Hematopoietic multipotent progenitor cell treated with erythropoietin and hydrocortisone succinate and interleukin-3 and kit ligand, for 4 days (in vitro differentiated cells): ENCODE measurements at places on chromosomes 5 and 9.
A peak's percentile ranks its signal among the peaks of the same experiment; 100 is the strongest.

DNA sequence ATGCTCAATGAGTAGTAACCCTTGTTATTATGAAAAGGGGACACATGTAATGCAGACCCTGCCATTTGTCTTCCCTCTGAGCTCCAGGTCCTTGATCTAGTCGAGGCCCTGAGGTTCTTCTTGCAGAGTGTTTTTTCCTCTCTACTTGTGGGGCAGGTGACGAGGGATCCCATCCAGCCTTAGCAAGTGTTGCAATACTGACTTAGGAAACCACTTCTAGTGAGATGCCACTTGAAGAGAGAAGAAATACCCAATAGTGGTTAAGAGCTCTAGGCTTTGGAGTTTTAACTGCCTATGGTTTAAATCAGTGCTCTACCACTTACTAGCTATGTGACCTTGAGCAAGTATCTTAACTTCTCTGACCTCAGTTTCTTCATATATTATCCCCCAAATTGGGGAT lies 10.2 kb downstream of the PPARGC1B start:
- no peak for DNase-seq

DNA sequence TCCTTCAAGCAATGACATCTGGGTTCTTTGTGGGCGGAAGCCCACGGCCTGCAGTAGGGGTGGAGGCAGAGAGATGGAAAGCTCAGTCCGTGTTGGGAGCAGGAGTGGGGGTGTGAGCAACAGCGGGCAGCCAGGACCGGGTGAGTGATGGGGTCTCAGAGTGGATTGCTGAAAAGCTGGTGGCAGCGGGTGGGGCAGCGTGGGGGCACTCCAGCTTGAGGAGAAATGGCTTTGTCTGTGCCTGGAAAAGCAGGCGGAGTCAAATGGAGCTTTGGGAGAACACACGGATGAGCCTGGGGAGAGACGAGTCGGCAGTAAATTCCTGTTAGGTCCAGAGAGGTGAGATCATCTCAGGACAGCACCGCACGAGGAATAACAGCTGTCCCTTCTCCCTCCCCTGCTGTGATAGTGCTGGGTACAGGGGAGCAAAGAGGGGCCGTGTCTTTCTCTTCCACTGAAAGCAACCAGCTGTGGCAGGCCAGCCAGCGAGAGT lies 42.1 kb downstream of the CACNA1B start:
- no peak for DNase-seq

- DNase-seq, result no peak
Observed at GRCh38 chr9:72733895-72734294, 212.5 kb downstream of the TMC1 start.

- no peak for DNase-seq
Observed at GRCh38 chr5:42026446-42026845, 101.4 kb downstream of the FBXO4 start.

GRCh38 chr5:154714266-154714986 lies 40.8 kb upstream of the LARP1 start:
- DNase-seq, result peak; percentile 53

GRCh38 chr9:3361689-3362392 lies 164.0 kb downstream of the RFX3 start:
- DNase-seq, result no peak

GRCh38 chr9:97501177-97501971 lies at the start of gene TMOD1:
Gene TMOD1 (plus strand): TSS chr9:97501666. CDS start chr9:97524189, 22,523 bp downstream.
- peak; percentile 81 for DNase-seq

DNA sequence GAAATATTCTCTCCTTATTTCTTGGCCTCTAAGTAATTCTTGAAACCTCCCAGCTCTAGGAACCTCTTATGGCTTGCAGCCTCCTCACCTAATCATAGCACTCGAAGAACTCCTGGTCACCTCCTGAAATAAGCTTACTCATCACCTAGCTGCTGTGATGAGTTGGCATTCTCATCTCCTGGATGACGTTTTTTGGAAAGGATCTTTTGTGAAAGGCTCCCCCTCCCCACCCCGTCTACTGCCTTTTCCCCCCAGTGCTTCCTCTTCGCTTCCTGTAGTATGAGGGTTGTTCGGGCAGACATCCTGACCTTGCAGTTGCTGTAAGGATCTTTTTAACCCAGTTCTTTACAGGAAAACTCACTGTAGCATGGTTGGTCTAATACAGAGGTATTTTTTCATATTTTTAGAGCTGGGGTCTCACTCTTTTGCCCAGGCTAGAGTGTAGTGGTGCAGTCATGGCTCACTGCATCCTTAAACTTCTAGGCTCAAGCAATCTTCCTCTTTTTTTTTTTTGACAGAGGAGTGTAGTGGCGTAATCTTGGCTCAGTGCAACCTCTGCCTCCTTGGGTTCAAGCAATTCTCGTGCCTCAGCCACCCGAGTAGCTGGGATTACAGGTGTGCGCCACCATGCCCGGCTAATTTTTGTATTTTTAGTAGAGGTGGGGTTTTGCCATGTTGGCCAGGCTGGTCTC lies 41.8 kb downstream of the ARHGAP26 start:
- DNase-seq, result no peak

- DNase-seq, result no peak
Observed at GRCh38 chr5:65185468-65185867, 296.3 kb downstream of the ADAMTS6 start.

DNA sequence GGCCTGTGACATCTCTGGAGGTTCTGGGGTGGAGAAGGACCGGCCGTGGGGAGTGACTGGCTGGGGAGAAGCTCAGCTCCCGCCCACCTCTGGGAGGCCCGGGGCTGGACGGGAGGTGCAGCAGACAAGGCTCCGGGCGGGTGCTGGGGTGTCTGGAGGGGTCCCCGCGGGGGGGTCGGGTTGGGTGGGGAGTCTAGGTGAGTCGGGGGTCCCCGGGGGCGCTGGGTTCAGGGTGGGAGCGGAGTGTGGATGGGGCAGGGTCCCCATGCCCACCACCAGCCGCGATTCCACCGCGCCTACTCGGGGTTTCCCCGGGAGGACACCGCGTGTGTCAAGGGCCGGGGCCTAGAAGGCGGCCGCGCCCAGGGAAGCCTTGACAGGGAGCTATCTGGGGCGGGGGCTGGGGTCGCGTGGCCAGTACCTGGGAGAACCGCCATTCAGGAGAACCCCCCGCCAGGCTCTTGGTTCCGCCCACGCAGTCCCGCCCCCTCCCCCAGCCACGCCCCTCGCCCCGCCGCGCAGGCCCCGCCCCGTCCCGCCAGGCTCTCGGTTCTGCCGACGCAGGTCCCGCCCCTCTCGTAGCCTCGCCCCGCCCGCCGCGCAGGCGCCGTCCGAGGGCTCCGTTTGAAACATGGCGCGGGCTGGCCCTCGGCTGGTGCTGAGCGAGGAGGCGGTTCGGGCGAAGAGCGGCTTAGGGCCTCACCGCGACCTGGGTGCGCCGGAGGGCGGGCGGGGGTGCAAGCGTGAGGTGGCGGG lies at the start of gene CEP72:
CEP72 (plus strand) TSS at position 610 of the 756 bp plus-strand sequence; CDS start at position 632, 22 bp downstream.
- peak; percentile 94 for DNase-seq

- DNase-seq, result no peak
Observed at GRCh38 chr5:125883223-125883622, 540.0 kb upstream of the GRAMD2B start.

DNA sequence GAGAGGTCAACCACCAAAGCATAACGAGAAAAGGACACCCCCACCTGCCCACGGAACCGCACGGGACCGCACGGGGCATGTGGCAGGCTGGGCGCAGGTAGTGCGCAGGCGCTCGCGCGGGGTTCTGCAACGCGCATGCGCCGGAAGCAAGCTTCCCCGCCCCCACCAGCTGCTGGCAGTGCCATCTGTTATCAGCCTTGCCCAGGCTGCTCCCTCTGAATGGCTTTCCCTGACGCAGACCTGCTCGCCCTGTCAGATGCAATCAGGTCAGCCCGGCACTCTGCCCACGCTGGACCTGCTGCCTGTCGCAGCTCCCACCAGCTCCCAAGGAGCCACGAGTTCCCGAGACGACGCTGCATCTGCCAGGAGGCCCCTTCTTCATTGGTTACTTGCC lies 22.8 kb downstream of the PTCH1 start:
- no peak for DNase-seq

DNA sequence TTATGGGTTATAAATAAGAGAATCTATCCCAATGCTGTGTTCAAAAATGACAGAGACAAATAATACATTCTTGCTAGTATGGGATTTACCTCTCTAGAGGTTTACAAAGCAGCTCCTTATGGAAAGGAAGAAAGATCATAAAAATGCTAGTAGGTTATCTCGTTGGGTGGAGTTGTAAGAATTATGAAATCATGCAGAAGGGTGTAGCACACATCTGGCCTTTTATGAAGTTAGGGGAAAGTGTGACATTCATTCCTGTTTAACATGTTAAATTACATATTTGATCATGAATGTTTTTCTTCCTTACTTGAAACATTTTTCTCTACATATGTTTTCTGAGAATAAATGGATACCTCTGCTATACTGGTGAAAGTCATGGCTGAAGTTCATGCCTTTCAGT lies 414.2 kb downstream of the SH3GL2 start:
- DNase-seq, result no peak

DNA sequence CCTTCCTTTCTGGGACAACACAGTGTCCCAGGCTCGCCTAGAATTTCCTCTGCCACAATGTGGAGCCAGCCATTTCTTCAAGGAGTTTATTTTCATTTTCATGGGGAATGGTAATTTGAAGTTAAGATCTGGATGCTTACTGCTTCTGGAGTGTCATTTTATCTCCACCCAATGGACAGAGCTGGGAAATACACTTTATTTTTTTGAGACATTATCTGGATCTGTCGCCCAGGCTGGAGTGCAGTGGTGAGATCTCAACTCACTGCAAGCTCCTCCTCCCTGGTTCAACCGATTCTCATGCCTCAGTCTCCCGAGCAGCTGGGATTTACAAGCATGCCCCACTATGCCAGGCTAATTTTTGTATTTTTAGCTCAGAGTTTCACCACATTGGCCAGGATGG lies 12.7 kb upstream of the THG1L start:
- DNase-seq, result peak; percentile 78

GRCh38 chr9:130998597-130999244 lies 10.3 kb upstream of the LAMC3 start:
- DNase-seq, result no peak

GRCh38 chr9:12701126-12701525 lies 7.9 kb downstream of the TYRP1 start:
- no peak for DNase-seq

DNA sequence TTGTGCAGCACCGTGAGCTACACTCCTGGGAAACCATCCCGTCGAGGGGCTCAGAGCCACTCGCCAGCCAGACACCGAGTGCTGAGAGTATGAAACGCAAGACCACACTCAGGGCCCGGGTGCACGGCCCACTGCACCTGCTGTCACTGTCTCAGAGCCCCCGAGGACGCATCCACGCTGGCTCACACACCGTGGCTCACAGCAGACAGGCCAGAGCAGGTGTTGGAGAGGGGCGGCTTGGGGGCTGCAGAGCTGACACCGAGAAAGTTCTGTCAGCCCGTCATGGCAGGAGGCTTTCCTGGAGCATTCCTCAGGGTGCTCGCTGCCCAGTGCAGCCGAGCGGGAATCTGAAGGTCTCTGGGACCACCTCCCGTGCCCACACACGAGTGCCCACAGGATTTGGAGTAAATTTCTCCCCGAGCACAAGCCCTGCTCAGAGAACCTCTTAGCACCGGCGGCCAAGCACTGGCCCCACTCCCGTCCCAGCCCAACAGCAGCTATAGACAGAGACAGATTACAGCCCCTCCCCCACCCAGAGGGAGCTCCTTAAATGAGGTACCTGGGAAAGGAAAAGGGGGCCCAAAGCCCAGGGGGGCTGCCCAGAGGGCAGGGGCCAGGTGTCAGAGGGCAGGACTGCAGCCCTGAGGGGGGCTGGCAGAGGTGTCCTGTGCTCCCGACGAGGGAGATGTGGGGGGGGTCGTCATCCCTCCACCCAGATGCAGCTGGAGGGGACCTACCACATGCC lies 56.0 kb upstream of the SARDH start:
- DNase-seq, result no peak

DNA sequence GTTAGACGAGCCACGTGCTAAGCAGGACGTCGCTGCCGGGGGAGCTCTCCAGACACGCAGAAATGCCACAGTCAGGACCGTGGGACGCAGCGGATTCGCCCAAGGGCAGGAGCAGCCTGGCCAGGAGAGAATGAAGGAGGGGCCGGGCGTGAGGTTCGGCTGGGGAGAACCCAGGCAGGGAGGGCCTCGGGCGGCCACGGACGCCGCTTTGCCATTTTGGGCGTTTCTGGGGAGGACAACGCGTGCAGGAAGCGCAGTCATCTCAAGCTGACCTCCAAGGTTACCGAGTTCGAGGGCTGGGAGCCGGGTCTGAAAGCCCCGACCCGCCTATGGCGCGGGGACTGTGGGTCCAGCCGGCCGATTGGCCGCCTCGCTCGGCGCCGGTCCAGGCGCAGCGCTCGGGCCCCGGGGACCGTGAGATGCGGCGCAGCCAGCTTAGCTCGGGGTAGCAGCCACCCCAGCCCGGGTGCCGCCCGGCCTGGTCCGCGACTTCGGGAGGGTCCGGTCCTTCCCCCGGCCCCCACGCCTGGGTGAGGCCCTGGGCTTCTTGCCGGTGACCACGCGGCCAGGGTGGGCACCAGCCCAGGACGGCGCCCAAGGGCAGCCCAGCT lies 760 bp upstream of the MAN1B1 start:
- peak; percentile 64 for DNase-seq

DNA sequence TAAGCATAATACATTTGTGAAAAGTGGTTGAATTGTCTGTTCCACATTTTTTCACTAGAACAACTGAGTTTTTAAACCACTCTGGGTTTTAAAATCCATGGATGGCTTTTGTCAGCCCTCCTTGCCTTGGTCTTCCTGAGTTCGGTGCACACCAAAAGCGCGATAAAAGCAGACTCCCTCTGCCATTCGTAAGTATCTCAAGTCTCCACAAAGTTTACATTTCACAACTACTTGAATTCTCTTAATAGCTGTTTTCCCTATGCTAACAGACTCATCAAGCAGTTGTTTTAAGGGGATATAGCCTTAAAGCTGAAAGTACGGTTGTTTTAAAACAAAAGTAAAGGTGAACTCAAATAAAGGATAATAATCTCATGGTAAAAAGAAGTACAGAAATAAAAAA lies 52.9 kb downstream of the GLIS3 start:
- DNase-seq, result no peak

DNA sequence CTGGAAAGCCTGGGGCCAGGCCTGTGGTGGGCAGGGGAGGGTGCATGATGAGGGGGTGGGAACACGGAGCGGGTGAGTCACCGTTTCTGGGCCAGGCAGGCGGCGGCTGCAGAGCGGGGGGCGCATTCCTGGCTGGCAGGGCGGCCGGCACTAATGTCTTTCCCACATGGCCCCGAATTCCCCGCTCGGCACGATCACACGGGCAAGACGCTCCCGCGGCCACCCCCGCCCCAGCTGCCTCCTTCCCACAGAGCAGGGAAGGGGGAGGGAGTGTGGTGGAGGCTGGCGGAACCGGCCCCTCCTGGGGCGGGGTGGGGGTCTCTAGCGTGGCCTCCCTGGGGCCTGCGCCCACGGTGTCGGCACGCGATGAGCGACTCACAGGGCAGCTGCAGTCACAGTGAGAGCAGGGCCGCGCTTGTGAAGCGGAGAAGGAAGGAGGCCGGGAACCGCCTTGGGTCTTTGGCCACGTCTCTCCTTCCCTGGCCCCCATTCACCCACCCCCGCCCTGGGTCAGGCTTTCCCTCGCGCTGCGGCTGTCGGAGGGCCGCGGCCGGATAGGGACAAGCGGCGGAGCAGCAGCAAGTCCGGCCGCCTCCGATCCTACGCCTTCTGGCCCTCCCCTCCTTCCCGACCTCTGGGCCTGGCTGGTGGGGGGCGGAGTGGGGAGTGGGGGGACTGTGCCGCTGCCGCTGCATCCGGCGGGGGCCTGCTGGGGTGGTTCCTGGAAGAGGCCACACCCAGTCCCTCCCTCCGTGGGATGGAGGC lies 48.9 kb downstream of the CXXC5 start:
- DNase-seq, result peak; percentile 90
